ENCODE measurements at places on chromosomes 1 and 21.

DNA sequence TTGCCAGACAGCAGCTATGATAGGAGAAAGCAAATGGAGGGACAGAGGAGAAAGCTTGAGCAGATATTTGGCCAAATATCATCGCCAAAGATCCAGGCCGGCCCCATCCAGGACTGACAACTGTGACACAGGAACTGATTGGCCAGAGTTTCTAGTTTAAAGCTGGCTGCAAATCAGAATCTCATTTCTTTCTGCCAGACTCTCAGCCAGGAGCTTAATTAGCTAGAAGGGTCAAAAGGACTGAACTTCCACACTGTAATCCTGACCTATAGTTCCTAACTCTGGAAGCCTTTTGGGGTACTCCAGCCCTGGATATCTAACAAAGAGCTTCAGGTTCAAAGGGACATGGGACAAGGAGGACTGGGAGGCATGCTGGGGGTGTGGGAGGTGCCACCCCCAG is 106.7 kb upstream of the GNG12 start:
- no peak for DNase-seq

DNA sequence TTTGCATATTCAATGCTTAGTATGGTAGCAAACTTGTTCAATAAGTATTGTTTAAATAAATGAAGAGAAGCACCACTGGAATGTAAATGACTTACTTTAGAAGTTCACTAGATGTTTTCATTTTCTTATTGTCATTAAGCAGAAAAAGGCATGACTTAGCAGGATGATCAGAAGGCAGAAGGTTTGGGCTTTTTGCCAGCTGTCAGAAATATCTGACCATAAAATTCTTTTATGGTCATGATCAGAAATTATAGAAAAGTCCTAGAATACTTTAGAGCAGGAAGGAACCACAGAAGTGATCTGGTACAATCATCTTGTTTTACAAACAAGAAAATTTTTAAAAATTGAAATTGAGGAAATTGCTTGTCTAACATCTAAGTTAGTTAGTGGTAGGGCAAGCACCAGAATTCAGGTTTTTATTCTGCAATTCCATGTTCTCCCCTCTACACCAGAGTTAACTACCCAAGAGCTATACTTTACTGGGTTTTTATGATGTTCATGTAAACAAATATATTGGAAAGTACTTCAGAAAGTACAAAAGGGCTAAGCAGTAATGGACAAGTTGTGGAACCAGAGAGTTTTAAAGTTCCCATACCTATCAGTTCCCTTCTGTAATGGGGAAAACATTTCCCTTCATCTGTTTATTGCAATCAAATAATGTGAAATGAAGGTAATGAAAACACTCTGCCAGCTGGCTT is 10.1 kb downstream of the FMO5 start:
- DNase-seq = no peak

GRCh38 chr1:59061876-59062275 is 235.0 kb upstream of the FGGY start:
- DNase-seq = no peak

DNA sequence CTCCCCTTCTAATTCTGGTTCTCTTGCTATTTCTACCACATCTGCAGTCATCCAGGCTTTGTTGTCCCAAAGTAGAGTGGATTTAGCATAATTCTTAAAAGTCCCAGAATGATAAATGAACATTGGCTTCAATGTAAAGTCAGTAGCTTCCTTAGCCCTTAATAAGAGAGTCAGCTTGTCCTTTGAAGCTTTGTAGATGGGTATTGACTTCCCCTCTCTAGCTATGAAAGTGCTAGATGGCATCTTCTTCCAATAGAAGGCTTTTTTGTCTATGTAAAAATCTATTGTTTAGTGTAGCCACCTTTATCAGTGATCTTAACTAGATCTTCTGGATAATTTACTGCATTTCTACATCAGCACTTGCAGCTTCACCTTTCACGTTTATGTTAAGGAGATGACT is 181.4 kb upstream of the B3GALT2 start:
- no peak for DNase-seq

GRCh38 chr1:198933515-198934222 is 294.8 kb downstream of the PTPRC start:
- no peak for DNase-seq

DNA sequence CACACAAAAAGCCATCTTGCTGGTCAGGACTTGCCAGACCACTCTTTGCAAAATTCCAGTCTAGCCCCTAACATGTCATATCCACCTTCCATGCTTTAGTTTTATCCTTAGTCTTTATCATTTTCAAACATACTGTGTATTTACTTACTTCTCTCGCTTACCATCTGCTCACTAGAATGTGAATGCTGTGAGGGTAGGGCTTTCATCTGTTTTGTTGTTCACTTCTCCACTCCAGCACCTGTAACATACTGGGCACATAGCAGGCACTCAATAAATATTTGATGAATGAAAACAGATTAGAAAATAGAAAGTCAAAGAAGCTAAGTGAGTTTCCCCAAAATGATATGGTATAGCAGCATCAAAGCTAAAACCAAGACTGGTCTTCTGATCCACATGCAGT is 79.9 kb downstream of the OLFML2B start:
- DNase-seq = no peak

DNA sequence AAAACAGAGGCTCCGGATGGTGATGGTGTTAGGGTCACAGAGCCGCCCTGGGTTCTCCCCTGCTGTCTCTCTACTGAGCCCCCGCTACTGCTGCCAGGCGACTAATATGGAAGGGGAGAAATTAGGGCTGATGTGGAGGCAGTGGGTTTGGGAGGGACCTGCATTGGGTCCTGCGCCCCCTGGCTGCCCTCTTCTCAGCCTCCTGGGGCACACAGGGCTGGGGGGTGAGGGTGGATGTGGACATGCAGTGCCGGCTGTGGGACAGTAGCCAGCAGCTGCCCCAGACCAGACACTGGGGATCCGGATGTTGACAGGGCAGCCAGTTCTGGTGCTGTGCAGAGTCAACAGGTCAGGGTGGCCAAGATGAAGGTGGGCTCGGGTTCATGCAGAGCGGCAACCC is 1.5 kb upstream of the CLCNKB start:
- no peak for DNase-seq

DNA sequence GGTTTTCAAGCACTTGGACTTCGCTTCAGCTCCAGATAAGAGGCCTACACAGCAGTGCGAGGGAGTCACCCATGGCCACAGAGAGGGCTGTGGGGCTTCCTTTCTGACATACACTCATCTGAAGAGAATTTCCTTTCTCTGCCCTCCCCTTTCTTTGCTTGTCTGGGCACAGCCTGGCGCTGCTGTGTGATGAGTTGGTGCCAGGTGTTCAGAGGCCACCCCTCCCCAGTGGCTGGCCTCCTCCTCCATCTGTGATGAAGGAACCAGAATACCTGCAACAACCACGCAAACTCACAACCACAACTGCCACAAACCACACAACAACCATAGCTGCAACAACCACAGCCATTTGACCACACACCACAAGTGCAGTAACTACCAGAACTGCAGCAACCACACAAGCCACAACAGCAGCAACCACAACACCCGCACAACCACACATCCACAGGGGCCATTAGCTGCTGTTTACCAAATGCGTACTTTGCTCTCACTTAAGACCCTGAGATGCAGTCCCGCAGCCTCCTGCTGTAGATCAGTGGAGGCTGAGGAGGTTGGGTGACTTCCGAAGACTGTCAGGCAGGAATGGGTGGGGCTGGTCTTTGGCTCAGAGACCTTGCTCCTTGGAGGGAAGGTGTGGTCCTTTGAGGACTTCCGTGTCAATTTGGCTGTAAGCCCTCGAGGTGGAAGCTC is 71.1 kb downstream of the IER5 start:
- no peak for DNase-seq

DNA sequence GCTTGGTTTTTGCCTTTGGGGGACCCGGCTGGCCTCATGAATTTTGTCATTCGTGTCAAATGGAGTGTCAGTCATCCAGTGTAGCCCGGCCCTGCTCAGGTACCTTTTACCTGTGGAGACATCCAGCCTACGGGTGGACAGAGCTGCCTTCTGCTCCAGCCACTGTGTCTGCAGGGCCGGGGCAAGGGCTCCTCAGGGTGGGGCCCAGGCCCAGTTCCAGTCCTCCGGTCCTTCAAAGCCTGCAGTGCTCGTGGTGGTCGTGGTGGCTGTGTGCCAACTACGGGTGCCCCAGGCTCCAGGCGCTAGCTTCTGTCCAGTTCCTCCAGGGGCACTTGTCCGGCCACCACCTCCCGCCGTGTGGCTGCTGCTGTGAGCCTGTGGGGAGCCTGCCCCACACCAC is 54.8 kb downstream of the TRIM11 start:
- DNase-seq = no peak

GRCh38 chr1:26190373-26190987 is at the start of gene CATSPER4:
CATSPER4 (plus strand) TSS chr1:26190602; CDS start chr1:26190628, 26 bp downstream.
- no peak for DNase-seq

- no peak for DNase-seq
Observed at GRCh38 chr1:64549464-64550239, 79.7 kb downstream of the CACHD1 start.

DNA sequence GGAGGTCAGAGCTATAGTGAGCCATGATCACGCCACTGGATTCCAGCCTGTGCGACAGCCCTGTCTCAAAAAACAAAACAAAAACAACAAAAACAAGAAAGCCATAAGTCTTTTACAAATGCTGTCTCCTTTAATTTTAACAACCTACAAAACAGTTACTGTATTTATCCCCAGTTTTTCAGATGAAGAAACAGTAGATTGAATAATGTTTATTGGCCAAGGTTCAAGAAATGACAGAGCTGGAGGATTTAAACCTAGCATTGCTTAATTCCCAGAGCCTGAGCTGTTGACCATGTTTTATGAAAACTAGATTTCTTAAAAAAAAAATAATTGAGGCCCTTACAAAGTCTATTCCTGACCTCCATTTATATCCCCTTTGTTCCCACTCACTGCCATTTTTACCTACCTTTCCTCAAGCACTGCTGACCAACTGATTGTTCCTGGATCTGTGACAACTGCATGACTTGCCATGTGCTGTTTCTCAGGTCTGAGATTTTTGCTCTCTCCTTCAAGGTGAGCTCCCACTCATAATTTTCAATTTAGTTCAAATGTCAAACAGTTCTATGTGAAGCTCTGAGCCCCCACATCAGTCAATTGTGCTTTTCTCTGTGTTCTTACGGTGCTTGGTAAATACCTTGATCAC is 140.8 kb downstream of the CHRM3 start:
- DNase-seq = no peak

- DNase-seq = no peak
Observed at GRCh38 chr21:26850116-26850643, 5.0 kb upstream of the ADAMTS1 start.

- no peak for DNase-seq
Observed at GRCh38 chr1:79711001-79711431, 704.5 kb upstream of the ADGRL4 start.

- DNase-seq = no peak
Observed at GRCh38 chr1:67463298-67463955, 33.2 kb upstream of the SERBP1 start.

DNA sequence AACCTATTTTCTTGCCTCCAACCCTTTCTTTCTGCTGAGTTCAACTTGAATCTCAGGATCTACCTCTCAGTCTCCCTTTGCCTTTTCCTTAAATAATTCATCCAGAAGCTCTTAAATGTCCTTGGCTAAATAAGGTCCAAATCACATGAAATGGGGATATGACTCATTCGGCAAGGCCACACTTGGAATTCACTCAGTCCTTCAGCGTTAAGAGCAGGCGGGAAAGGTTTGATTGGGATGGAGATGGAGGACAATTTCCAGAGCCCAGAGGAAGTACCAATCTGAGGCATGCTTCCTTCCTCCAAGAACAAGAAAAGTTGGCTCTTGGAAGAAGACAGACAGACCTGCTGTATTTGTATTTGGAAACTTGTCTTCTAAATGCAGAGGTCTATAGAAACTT is 128.5 kb downstream of the PROX1 start:
- no peak for DNase-seq

DNA sequence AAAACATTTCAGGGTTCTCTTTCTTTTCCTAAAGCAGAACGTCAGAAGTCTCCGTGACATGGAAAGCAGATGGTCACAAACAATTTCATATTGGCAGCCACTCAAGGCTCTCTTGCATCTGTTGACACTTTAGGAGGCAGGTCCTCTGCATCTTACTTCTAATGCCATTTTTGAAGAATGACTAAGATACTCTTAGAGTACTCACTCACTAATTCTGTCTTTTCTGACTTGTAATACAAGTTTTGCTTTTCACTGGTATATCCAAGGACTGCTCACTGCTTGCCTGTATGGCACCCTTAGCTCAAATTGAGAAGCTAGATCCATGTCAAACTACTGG is 68.3 kb downstream of the PRRX1 start:
- no peak for DNase-seq

- DNase-seq = no peak
Observed at GRCh38 chr1:60059468-60059867, 14.1 kb downstream of the C1orf87 start.

- DNase-seq = no peak
Observed at GRCh38 chr1:186530109-186530508, 69.2 kb upstream of the PDC start.

- no peak for DNase-seq
Observed at GRCh38 chr1:42963378-42964043, 4.8 kb upstream of the SLC2A1 start.

- DNase-seq = no peak
Observed at GRCh38 chr1:195697130-195697529, 911.1 kb downstream of the KCNT2 start.

- peak; percentile 26 for DNase-seq
Observed at GRCh38 chr1:248853663-248854375, 5.1 kb downstream of the ZNF692 start.

GRCh38 chr1:227260433-227260832 is 57.9 kb downstream of the CDC42BPA start:
- no peak for DNase-seq

- no peak for DNase-seq
Observed at GRCh38 chr1:41122148-41122547, 100.6 kb upstream of the SLFNL1 start.

GRCh38 chr1:31703431-31704270 is at the start of gene COL16A1:
COL16A1 (minus strand) TSS chr1:31704017; CDS start chr1:31702193, 1,824 bp downstream.
- no peak for DNase-seq

DNA sequence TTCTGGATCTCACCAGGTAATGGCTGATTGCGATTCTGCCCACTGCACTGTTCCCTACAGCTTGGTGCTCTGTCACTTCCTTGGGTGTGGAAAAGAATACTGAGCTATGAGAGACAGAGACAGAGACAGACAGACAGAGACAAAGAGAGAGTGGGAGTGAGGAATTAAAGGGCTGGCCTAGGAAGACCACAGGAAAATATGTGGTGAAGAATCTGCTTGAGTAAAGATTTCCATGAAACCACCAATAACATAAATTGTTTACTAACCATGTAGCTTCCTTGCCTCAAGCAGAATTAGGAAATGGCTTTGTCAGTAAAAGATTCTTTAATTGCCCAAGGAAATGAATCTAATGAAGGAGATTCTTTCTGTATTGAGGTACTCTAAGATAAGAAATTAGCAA is 54.4 kb downstream of the MPZL1 start:
- DNase-seq = no peak

- DNase-seq = peak; percentile 51
Observed at GRCh38 chr1:202807926-202808757, at the start of gene KDM5B. KDM5B (minus strand) TSS chr1:202808421; CDS start chr1:202808305, 116 bp downstream.

Measured in stimulated activated CD8-positive, alpha-beta memory T cell treated with anti-CD3 and anti-CD28 coated beads, Interleukin-15, amount 100 ng/mL, for 4 hours (primary cell).